ENCODE measurements at places on chromosomes 6 and 20. TPM values are rescaled to one million over a fixed set of nuclear protein-coding genes. Genes with fewer than 3 reads are reported as not detected.

The COX4I2 gene
- total RNA-seq, result not detected

The SIM1 gene
- 10.7 TPM for total RNA-seq

The DUSP15 gene
- total RNA-seq, result not detected

The TSHZ2 gene
- 1.1 TPM for total RNA-seq

The PRSS16 gene
- total RNA-seq, result not detected

The PTP4A1 gene
- 29.2 TPM for total RNA-seq

The WFDC5 gene
- total RNA-seq, result not detected

The RGS17 gene
- total RNA-seq, result 2.6 TPM

The HLA-G gene
- not detected for total RNA-seq

The GSTA2 gene
- not detected for total RNA-seq

The MOCS1 gene
- 12.2 TPM for total RNA-seq

The MAP7 gene
- 3.7 TPM for total RNA-seq

The ZSCAN31 gene
- 2.3 TPM for total RNA-seq

The FARS2 gene
- 26.8 TPM for total RNA-seq

The KIF25 gene
- total RNA-seq, result 0.32 TPM

The COL21A1 gene
- total RNA-seq, result 12.0 TPM

The ENPP3 gene
- total RNA-seq, result 0.12 TPM

Measured in hair follicle dermal papilla cell (primary cell).